ENCODE measurements at places on chromosomes 6 and 20.

DNA sequence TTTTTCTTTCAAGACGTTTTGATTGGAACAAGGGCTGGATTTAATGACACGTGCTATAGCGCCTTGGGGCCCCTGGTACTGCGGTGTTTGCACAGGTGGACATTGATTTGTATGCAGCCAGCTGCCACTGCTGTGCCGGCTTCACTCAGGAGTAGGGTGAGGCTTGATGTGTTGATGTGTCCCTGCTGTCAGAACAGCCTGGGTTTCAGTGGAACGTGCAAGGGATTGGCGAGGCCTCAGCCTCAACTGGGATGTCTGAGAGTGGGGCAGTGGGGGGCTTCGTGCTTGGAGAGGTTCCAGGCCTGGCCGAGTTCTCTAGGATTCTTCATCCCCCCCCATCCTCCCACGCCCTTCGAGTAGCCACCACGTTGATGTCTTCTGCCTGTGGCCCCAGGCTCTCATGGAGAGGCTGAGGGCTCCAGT is 23.0 kb downstream of the PYGB start:
- no peak for DNase-seq

GRCh38 chr6:42978487-42978838 is 518 bp downstream of the PEX6 start:
- no peak for DNase-seq

DNA sequence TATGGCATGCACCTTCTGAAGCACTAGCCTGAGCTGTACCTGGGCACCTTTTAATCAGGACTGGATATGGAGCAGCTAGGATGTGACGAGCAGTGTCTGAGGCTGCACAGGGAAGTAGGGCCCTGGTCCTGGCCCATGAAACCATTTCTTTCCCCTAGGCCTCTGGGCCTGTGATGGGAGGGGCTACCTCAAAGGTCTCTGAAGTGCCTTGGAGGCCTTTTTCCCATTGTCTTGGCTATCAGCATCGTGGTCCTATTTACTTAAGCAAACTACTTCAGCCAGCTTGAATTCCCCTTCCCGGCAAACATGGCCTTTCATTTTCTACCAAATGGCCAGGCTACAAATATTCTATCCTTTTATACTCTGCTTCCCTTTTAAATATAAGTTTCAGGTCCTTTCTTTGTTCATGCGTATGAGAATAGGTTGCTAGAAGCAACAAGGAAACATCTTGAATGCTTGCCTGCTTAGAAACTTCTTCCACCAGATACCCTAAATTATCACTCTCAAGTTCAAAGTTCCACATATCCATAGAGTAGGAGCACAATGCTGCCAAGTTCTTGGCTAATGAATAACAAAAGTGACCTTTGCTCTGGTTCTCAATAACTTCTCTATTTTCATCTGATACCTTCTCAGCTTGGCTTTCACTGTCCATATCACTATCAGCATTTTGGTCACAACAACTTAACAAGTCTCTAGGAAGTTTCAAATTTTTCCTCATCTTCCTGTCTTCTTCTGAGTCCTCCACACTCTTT is 673.1 kb downstream of the HTR1B start:
- DNase-seq: no peak

DNA sequence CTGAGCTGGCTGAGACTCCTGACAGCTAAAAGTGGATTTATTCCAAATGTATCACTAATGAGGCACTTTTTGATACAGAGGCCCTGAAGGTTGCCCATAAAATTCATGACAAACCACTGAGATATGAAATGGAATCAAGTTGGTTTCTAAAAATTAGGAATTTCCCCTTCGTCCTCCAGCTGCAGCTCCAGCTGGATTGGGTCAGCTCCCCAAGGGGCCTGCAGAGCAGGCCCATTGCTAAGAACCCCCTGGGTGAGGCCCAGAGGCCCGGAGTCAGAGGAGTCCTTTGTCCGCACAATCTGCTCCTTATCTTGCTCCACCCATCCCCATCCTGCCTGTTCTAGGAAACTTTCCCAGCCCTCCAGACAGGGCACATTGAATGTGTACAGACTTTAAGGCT is 163.5 kb upstream of the TOP1 start:
- DNase-seq: peak; percentile 21

DNA sequence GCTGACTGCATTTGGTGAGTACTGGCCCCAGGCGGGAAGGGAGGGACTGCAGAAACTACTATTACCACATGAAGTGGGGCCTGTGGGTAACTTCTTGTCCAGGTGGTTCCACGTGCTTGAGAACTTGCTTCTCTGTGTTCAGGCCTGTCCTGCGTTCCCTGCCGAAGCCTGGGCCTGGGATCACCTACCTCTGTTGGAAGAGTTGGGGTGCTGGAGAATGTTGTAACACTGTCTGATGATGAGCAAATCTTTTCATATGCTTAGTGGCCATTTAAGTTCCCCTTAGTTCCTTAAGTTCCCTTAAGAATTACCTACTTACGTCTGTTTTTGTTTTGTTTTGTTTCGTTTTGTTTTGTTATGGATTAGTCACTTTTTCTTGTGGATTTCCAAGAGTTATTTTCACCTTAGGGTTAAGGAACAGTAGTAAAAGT is 154.4 kb downstream of the DTNBP1 start:
- DNase-seq: no peak

- DNase-seq: no peak
Observed at GRCh38 chr6:33853026-33853425, 49.2 kb upstream of the MLN start.

- DNase-seq: peak; percentile 25
Observed at GRCh38 chr6:75481936-75482593, 11.5 kb downstream of the FILIP1 start.

GRCh38 chr6:30378290-30378937 is 33.5 kb downstream of the RPP21 start:
- DNase-seq: peak; percentile 15

DNA sequence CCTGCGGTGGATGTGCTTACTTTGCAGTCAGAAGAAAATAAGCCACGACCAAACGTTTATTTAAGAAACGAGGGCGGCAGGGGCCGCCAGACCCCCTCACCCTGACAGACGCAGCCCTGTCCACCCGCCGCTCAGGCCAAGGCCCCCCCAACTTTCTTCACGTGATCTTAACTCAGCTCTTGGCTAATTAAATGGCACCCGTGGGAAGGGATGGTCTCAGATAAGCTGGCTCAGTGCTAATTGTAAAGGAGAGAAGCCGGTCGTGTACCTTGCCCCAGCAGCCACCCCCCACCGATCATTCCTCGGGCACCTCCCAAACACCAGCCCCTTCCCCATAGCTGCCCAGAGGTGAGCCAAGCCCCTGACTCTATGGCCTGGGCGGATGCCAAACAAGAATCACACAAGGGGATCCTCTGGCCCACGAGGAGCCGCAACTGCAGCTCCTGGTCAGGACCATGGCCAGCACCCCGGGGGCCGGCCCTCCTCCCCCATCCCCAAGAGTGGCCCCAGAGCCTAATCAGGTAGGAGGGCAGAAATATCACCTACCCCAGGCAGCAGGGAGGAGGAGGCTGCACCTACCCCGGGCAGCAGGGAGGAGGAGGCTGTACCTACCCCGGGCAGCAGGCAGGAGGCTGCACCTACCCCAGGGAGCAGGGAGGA is 11.2 kb downstream of the KCNQ2 start:
- no peak for DNase-seq

DNA sequence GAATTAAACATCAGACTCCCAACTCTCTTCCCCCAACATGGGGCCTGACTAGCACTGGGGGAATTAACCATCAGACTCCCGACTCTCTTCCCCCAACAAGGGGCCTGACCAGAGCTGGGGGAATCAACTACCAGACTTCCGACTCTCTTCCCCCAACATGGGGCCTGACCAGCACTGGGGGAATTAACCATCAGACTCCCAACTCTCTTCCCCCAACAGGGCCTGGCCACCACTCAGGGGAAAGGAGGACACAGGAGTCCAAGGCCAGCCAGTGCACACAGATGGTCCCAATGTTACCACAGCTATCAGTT is 13.1 kb downstream of the CST7 start:
- DNase-seq: no peak

DNA sequence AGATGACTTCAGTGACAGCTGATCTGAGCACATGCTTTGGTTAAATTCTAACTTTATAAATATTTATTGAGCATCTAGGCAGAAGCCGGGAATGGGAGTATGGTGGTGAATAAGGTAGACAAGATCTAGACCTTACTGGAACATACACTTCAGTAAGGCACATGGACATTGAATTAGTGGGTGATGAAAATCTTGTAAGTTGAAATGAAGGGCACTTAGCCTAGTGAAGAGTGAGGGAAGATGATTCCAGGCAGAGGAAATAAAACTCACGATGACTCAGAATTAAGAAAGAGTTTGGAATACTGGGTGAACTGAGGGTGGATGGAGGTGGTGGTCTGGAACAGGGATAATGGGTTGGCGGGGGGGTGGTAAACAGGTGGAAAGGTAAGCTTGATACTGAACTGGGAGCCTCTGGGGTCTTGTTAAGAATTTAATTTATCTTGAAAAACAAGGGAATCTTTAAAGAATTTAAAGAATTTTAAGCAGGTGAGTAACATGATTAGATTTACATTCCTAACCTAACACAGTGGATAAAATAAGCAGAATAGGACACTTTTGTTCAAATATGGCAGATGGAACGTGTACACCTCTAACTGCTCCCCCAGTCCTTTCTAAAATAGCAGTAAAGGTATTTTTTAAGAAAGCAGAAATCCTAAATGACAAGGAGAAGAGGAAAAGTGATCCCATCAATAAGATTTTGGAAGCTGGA is 75.2 kb upstream of the ARHGAP18 start:
- DNase-seq: peak; percentile 23

DNA sequence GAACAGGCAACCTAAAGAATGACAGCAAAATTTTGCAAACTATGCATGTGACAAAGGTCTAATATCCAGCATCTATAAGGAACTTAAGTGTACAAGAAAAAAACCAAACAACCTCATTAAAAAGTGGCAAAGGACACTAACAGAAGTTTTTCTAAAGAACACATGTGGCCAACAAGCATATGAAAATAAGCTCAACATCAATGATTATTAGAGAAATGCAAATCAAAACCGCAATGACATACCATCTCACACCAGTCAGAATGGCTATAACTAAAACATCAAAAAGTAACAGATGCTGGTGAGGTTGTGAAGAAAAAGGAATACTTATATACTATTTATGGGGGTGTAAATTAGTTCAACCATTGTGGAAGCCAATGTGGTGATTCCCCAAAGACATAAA is 5.5 kb downstream of the RFPL4B start:
- DNase-seq: no peak

DNA sequence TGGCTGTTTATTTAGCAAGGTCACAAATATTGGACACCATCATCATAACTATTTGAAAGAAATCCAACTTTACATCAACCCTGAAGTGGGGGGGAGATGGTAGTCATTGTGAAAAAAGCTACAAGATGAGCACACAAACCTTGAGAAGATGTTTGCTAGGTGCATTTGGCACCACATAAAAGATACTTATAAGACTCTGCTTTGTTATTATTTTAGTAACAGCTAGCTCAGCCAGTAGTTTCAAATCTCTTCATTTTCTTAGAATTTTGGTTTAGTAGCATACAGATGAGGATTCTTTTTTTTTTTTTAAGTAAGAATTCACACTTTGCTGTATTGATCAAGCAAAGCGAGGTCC is 14.4 kb downstream of the ADTRP start:
- DNase-seq: no peak

DNA sequence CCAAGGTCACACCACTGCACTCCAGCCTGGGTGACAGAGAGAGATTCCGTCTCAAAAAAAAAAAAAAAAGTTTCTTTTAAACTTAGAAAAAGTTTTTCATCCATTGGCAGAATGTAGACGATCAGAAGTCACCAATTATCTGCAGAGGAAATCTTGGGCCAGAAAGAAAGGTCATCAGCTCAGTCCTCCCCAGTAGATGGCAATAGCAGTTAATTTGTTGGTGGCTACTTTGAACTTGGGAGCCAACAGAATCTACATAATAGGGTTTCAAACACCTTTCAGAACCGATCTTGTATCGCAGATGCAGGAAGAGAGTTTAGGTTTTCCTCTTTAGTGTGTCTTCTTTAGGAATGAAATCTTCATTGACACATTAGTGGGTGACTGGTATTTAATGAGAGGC is 41.7 kb downstream of the LBP start:
- DNase-seq: no peak

DNA sequence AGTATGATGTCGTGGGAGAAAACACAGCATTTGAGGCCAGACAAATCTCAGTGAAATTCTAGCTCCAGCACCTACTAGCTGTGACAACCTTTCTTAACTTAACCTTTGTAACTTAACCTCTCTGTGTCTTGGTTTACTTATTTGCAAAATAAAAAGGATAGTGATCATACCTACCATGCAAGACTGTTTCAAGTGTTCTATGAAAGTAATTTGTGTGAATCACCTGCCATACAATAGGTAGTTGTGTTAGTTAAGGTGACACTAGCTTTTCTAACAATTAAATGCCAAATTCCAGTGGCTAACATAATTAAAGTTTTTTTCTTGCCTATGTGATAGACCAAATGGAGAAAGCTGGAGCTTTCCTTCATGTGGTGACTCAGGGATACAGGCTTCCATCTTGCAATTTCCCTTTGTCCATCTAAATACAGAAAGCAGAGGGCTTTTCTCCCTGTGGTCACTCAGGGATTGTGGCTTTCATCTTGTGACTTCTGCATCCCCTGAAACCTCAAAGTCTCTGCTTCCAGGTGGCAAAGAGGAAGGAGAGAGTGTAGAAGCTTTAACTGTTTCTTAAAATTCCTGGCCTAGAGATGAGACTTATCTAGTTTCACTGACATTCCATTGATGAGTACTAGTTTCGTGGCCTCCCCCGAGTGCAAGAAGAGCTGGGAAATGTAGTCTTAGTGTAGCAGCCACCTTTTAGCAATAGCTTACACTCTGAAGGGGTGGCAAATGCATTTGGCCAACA is 311.4 kb downstream of the CLIC5 start:
- no peak for DNase-seq

GRCh38 chr6:157911786-157912185 is 69.9 kb upstream of the SYNJ2 start:
- no peak for DNase-seq

- no peak for DNase-seq
Observed at GRCh38 chr6:111068866-111069234, 18.5 kb upstream of the SLC16A10 start.

DNA sequence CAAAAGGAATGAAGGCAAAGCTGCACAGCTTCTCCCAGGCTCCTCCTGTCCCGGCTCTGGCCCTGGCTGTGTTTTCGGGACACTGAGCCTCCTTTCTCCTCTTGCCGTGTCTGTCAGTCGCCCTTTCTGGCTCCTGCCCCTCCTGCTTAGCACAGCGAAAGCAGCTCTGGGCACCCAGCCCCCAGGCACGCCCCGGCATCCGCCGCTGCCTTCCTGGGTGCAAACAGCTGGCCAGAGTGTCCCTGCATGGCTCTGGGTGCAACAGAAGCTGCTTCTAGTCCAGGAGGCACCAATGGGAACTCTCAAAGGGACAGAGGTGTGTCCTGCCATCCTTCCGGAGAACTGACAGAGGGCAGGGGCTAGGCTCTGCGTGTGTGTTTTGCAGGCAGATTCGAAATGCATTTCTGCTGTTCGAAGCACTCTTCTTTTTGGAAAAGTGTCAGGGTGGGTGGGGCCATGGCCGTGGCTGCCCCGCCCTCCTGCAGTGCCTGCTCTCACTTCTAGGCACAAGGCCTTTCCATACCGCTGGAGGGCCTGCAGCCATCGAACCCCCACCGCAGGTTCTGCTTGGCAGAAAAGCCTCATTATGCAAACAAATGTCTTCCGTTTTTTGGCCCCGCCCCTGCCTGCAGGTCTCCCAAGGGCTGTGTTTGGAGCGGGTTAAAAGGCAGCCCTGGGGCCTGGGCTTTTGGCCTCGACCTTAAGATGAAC is 15.5 kb downstream of the COL9A3 start:
- DNase-seq: no peak

All from A172 (cell line).